NCI-H1048 (cell line): ENCODE measurements at places on chromosomes 1 and 21.

DNA sequence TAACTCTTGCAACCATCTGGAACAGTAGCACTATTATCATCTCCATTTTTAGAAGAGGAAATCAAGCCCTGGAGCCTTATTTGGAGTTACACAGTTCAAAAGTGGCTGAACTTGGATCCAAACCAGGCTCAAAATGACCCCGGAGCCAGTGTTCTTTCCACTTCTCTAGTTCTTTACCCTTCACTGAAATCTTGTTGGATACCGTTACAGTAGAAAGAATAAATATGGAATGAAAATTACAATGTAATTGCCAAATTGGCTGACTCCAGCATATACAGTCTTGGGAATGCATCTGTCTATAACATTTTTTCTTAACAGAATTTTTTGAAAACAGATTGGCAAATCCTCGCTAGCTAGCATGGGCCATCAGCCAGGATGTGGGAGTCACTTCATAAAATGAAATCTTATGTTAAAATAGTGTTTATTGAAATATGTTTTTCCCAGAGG is 261.4 kb downstream of the CTH start:
- no peak for DNase-seq

DNA sequence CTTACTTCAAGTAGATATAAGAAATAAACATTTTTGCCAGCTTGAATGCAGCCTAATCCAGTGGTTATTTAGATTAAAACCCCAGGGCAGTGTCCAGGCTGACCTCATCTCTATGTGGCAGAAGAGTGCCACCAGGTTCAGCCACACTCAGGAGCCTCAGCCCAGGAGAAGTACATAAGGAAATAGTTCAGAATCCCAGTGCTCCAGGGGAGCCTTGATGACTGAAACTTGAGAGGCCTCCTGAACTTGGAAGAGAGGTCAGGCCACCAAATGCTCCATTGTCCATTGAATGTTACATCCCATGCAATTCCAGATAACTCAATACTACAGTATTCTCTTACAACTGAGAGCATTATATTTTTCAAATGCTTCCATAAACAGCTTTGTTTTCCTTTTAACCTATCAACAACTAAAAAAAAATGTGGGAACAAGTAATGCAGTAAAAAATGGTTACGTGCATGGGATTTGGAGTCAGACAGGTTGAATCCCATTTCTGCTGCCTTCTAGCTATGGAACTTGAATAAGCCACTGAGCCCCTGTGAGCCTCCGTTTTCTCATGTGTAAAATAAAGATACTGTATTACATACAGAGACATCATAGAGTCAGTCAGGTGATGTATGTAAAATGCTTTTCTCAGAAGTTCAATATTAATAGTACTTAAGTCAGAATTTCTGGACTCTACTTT is 248.0 kb downstream of the PLPP3 start:
- DNase-seq, result no peak

GRCh38 chr1:242586360-242586680 is 61.8 kb upstream of the PLD5 start:
- DNase-seq, result no peak

DNA sequence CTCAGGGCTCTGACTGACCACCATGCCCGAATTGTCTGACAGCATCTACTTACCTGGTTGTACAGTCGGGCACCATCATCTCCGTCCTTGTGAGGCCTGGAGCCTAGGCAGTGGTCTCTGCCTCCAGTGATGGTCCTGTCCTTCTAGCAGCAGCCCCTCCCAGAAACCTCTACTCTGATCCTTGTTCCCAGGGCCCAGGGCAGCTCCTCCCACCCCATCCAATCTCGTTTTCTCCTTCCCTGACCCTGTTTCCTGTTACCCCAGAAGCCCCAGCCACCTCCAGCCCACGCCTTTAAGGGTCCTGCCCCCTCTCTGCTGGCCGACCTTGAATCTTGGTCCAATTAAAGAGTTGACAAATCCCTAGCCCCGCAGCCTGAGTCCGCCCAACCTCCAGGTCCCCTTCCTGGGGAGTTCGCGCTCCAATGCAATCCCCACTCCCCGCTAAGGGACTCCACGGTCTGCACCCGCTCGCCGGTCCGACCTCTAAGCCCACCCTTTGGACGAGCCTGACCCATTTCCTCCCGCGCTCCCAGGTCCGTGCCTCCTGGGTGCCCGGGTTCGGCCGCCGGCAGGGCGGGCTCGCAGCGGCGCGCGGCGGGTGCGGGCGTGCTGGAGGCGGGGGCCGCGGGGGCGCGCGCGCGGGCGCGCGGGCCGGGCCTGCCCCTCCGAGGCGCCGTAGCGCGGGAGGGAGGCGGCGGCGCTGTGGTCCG is at the start of gene B4GALT2:
B4GALT2 (plus strand) TSS at position 660 of the 710 bp plus-strand sequence. CDS start 1,951 bp downstream, outside the sequence.
- peak; percentile 17 for DNase-seq

- no peak for DNase-seq
These were observed 32.4 kb upstream of the PPP1R15B start for GRCh38 chr1:204443871-204444581.

- no peak for DNase-seq
These were observed 179.1 kb downstream of the FASLG start for GRCh38 chr1:172837816-172838679.

DNA sequence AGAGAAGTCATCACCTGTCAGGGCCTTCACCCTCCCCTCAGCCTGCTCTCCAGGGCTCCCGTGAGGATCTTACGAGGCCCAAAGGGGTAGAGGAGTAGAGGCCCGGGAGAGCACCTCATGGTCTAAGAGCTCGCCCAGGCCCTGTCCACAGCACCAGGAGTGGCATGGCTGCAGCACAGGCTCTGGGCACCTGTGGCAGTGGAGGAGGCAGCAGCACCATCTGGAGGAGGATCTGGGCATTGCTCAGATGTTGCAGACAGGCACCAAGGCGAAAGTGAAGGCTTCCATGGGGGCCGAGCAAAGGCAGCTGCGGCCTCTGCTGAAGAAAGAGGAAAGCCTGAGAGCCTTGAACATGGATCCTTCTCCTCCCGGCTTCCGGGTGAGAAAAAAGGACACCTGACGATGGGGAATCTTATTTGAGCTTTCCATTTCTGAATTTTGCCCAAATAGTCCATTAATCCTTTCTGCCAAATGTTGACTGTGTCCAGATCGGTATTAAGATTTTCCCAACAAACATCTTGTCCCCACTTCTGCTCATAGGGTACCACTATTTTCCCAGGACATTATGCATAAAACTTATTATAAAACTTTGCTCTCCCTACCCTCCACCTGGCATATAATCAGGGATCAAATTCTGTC is 604.7 kb downstream of the PTPRC start:
- peak; percentile 57 for DNase-seq

GRCh38 chr1:6008696-6009095 is 16.5 kb upstream of the NPHP4 start:
- DNase-seq, result no peak

DNA sequence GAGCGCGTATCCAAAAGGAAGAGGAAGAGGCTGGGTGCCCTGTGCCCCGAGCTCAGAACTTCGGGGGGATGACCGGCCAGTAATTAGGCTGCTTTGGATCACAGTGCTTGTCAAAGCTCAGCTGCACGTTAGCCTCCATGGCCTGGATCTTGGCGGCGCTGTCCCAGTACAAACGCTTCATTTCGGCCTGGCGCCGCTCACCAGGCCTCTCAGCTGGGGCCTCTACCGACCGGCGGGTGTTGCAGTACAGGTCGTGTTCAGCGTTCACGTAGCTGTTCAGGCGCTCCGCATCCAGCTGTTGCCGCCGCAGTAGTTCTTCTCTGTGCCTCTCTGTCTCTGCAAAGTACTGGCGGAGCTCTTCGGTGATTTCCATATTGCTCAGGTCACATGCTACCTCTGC is 1.4 kb upstream of the ZNF326 start:
- DNase-seq, result no peak

DNA sequence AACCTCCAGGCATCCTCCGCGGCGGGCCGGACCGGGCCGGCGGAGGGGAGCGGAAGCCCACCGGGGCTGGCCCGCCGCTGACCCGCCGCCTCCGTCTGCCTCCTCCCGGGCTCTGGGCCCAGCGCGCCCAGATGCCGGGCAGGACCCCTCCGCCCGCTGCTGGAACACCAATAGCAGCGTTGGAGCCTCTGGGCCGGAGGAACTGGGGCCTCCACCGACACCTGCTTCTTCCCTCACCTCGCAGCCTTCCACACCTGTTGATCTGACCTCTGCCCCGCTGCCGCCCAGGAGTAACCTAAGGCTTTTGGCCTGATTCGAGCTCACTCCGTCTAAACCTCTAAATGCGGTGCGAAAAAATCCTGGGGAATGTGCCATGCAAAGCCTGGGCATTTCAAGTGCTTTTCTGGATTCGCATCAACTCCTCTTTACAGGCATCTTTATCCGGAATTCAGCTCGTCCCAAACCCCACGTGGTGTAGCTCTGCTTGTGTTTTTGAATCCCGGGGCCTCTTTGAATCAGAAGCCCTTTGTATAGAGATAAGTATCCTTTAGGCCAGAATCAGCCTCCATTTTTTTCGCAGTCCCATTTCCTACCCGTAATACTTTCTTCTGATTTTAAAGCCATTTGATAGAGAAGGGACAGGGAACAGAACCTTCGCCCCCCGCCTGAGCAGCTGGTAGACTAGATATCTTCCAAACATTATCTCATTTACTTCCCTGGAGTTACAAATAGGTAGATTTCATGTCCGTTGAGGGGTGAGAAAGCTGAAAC is 680 bp upstream of the CNN3 start:
- no peak for DNase-seq

DNA sequence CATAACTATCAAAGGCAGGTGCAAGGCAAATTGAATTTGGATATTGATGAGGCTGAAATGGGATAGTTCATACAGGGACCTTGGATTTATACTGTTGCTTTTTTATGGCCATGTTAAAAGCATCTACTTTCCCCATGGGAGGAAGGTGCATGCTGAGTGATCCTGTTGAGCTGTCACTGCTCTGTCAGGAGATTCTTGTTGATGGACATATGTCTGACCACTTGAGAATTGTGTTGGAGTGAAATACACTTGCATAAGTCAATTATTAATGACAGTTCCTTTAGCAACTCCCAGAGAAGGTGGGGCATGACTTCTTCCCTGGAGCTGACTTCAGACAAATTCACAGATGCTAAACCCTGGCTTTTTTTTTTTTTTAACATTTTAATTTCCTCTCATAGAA is 58.4 kb upstream of the DYNLT5 start:
- DNase-seq, result no peak

GRCh38 chr1:244196571-244197285 is 145.6 kb downstream of the ZBTB18 start:
- DNase-seq, result no peak

- DNase-seq, result no peak
These were observed 48.6 kb upstream of the CACHD1 start for GRCh38 chr1:64421377-64421776.

- no peak for DNase-seq
These were observed 72.8 kb downstream of the PLEKHA6 start for GRCh38 chr1:204286831-204287421.

- DNase-seq, result no peak
These were observed 21.8 kb upstream of the GORAB start for GRCh38 chr1:170510163-170510562.

DNA sequence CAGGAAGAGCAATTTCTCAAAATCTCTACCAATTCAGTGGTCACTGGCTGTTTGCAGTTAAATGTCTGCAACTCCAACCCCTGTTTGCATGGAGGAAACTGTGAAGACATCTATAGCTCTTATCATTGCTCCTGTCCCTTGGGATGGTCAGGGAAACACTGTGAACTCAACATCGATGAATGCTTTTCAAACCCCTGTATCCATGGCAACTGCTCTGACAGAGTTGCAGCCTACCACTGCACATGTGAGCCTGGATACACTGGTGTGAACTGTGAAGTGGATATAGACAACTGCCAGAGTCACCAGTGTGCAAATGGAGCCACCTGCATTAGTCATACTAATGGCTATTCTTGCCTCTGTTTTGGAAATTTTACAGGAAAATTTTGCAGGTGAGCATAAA is 167.2 kb downstream of the CRB1 start:
- no peak for DNase-seq

GRCh38 chr1:22836850-22837249 is 126.2 kb downstream of the EPHB2 start:
- no peak for DNase-seq

- DNase-seq, result no peak
These were observed 2.3 kb downstream of the MX1 start for GRCh38 chr21:41428311-41428710.

- DNase-seq, result no peak
These were observed 766 bp upstream of the LSM10 start for GRCh38 chr1:36398370-36398977.

DNA sequence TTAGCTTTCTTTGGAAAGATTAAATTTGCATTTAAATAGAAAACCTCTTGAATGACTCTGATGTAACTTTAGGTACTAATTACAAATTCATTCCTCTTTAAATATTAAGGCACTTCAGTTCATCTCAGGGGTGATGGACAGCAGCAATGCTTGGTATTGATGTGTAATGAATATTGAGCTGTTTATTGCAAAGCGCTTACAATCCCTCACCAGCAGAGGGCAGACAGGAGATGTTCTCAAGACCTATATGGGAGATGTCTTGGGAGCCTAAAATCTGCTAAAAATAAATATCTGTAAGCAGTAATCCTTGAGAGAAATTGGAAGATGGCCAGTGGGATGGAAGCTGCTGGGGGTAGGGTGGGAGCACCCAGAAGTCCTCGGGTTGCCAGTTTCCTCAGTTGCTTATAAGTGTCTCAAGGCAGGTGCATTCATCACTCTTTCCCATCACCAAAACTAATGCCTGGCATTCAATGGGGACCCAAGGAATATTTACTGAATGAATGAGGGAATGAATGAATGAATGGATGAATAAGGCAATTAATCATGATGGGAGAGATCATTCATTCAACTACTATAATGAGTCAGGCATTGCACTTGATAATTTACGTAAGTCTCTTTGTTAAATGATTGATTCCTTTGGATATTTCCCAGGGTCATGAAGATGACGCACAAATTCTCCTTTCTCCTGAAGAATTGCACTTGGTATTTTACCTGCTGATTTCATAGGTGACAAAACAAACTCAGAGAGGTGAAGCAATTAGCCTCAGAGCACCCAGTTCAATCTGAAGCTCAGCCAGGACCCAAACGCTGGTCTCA is 2.3 kb downstream of the KLHDC8A start:
- peak; percentile 31 for DNase-seq

DNA sequence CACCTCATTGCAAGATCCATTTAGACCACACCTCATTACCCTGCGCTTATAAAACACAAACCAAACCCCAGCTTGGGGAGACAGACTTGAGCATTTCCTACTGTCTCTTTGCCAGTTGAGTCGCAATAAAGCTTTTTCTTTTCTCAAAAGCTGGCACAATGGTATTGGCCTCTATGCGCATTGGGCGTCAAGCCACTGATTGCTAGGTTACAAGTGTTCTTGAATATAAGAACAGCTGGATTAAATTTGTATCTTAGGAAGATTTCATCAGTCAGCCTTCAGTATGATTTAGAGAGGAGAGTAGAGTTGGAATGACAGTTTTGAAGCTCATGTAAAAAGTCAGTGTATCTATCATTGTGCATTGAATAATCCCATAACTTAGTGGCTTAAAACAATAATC is 84.9 kb upstream of the RAB4A start:
- no peak for DNase-seq
